ENCODE measurements at places on chromosomes 1 and 21.

GRCh38 chr1:156143765-156144489, 9.5 kb upstream of the SEMA4A start:
- no peak for DNase-seq

DNA sequence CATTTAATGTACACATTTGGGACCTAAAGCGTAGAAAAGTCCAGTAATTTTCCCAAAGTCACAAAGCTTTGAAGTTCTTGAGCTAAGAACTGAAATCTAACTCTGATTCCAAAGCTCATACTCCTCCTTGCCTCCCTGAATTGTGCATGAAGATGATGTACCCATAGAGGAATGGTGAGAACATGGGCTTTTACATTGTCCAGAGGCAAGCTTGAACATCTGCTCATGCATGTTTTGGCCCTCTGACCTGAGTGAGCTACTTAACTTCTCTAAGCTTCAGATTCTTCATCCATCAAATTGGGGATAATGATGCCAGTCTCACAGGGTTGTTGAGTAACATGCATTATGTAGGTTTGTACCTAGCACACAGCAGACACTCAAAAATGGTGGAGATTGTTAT, 258.4 kb upstream of the HOOK1 start:
- no peak for DNase-seq

DNA sequence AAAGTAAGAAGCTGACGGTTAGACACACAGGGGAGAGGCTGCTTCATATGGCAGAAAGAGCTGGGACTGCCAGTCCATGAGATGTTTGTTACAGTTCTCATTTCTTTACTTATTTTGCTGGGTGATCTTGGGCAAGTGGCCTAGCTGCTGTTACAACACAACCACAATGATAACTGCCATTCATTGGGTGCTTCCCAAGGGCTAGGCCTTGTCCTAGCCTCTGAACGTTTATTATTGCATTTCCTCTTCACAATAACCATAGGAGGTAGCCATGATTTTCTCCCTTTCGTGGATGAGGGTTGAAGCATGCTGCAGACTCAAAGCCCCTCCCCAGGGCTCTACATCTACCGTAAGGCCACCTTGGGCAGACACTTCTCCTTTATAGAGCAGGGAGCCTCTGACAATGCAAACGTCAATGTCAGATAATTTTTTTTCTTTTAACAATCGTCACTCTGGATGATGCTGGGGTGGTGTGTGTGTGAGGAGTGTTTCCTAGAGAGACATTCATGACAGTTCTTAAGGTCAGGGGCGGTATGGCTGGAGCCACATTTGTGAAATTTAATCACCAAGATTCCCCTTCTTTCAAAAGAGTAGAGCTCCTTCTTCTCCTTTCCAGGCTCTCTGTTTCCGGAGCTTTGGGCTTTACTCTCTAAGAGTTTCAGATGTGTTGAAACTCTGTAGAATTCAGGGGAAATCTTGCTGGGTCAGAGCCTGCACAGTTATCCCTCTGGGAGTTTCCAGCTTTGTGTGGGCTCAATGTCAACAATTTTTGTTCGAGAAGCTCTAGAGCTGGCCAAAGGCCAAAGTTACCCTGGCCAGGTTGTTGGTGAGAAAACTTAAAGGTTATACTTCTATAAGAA, 138.5 kb upstream of the SGIP1 start:
- DNase-seq: peak; percentile 94

GRCh38 chr1:97505816-97506215, 415.0 kb downstream of the DPYD start:
- DNase-seq: no peak

DNA sequence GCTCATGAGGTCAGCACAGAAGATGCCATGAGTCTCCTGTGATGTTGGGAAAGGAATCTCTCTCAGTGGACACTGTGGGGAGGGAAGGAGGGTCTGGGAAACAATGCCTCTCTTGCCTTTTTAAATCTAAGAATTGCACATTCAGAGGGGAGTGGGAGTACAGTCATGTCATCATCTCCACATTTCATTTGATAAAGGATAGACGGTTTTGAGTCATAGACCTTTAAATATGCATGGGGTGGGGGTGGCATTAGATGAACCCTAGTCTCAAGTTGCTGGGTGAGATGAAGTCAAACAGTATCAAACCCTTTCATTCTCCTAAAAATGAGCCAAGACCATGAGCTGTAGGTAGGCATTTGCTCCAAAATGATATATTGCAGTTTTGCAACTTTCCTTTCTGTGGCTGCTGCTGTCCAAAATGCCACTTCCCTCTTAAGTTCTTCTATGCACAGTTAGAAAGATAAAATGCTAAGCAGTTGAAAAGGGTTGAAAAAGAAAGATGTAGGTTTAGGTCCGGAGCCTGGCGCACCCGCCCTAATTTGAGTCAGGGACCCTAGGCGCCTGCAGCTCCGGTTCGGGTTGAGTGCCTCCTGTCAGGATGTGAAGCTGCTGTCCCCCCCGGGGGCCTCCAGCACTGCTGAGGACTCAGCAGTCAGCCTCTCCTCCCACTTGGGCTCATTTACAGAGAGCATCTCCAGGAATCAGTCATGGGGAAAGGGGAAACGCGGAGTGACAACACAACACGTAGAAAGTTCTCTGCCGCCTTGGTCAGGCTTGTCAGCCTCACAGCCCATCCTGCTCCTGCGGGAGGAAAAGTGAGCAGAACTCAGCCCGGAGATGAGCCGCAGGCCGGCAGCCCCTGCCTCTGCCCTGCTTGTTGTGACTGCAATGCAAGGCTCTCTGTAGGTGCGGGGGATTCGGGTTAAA, 479.3 kb upstream of the RUNX1 start:
- peak; percentile 50 for DNase-seq

GRCh38 chr1:190476321-190476720, 1.3 kb downstream of the BRINP3 start:
- DNase-seq: no peak

DNA sequence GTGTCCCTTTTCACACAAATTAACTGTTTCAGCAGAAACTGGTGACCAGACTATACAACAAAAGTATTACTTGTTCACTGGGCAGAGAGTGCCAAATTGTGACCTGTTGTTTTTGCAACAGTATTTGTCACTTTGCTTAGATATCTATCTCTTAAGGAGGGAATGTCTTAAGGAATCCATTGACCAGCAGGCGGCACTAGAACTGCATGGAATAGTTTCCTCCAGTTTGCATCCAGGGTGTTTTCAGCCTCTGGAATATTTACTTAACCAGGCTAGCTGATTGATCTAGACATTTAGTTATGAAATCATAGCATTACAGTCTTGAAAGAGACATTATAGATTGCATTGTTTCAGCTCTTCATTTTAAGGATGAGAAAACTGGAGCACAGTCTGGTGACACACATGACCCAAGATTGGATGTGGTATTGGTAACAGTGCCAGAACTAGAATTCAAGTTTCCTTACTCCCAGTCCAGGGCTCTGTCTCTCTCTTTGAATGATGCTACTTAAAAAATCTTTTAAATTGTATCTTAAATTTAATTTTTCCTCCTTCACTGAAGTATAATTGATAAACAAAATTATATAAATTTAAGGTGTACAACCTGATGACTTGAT, 16.9 kb downstream of the RPTN start:
- DNase-seq: peak; percentile 89

DNA sequence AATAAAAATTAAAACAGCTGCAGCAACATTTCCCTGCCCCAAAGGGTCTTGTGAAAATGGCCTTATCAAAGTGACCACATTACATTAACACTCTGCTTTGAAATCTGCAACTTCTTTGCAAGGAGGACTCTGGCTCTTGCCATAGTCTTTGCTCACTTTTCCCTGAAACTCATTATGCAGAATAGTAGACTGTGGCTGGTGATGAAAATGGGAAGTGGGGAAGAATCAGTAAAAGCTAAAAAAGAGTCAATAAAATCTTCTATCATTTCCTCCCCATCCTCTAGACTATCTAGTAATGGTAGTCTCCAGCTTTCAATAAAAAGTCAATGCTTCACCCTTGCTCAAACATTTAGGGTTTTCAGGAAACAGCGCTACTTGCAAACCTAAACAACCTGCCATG, 18.6 kb upstream of the NUP133 start:
- DNase-seq: no peak

GRCh38 chr1:109947582-109948284, 36.8 kb upstream of the AHCYL1 start:
- DNase-seq: peak; percentile 35

DNA sequence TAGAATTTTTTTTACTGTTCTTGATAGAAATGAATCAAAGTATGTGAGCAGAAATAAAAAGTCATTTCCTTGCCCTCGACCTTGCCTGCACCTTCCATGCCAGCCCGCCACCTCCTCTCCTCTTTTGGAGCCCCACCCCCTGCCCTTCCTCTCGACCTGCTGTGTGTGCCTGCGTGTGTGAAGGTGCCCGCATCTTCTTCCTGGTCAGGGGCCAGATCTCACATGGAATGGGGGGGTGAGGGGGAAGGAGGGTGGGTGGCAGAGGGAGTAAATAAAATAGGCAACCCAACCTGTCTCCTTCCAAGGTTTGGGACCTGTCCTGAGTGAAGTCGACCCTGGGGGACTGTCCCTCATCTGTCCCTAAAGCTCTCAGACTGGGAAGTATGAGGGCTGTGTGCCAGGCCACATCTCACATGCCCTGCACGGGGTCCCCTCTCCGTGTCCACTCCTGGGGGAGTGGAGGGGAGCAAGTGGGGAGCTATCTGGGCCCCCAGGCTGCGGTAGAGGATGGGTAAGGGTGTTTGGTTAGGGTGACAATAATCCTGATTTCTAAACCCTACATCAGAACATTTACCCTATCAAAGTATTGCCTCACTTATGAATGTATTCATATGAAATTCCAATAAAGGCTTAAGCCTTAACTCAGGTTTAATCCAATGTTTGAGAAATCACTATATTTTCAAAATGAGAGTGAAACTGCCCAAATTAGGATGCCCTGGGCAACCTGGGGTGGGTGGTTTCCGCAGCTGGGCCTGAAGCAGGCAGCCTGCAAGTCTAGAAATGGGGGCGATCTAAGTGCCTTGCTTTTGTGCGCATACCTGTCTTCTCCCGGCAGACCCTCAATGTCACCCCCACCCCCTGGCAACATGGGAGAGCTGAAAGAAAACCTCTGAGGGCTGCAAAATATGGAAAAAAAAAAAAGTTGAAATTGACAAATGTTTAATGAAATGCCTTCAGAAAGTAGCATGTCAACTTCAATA, 15.4 kb downstream of the AMPD2 start:
- no peak for DNase-seq

DNA sequence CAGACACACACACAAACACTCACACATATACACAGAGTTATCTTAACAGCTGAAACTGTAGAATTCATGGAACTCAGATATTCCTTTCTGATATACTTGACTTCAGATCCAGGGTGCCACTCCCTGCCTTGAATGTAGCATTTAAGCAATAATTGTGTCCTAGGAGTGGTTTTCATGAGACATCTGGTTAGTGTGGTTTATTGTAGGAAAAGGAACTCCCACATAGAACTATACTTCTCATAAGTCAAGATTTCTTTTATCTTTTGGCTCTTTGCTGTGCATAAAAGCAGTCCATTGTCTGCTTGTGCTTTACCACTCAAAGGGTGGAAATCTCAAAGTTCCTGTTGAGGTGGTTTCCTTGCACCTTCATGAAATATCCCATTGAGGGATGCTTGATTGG, 272.6 kb upstream of the SGIP1 start:
- DNase-seq: peak; percentile 20

GRCh38 chr21:42459082-42459460, 37.0 kb downstream of the RSPH1 start:
- DNase-seq: no peak

- peak; percentile 78 for DNase-seq
Observed at GRCh38 chr1:108041360-108042142, 76.6 kb upstream of the VAV3 start.

DNA sequence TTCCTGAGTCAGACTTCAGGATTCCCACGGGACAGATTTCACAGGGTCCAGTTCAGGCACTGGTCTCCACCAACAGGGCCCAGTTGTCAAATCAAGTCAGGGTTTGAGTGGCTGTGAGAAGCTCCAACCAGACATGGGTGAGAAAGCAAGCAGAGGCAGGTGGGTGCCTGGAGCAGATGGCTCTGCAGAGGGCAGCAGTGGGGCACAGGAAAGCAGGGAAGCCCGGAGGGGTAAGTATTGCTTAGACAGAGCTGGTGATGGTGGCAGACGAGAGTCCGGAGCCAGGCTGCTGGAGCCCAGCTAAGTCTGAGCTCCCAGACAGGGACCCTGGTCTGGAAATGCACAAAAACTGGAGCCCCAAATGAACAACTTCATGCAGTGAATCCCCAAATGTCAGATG, 40.4 kb downstream of the RIMS3 start:
- peak; percentile 49 for DNase-seq

DNA sequence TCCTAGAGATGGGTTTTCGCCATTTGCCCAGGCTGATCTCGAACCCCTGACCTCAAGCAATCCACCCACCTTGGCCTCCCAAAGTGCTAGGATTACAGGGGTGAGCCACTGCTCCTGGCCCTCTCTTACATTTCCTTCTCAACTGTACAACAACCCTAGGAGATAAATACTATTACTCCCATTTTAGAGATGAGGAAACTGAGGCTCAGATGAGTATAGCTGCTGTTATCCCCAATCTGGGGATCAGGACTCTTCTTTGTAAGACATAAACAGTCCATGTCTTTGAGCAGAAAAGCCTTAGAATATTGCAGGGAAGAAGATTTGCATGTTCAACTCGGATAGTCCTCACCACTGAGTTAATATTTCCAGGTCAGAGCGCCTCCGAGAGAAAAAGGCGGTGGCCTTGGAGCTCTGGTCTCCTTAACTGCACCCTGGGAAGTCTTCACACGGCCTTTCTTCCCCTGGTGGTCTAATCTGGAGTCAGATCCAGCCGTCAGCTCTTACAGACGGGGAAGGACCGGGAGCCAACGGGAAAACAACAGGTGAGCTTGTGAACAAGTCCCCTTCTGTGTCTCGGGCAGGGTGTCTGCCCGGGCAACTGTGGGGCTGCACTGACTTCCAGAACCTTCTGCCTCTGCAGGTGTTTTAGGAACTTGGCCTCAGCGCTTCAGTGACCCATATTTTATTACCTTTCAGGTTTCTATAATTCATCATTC, 5.9 kb upstream of the OLIG1 start:
- DNase-seq: no peak

Measured in suppressor macrophage (primary cell).